Upper lobe of right lung (tissue), 1 donor: ENCODE measurements at places on chromosomes 12 and 14. TPM values are rescaled to one million over a fixed set of nuclear protein-coding genes. Genes with fewer than 3 reads are reported as not detected.

DNA sequence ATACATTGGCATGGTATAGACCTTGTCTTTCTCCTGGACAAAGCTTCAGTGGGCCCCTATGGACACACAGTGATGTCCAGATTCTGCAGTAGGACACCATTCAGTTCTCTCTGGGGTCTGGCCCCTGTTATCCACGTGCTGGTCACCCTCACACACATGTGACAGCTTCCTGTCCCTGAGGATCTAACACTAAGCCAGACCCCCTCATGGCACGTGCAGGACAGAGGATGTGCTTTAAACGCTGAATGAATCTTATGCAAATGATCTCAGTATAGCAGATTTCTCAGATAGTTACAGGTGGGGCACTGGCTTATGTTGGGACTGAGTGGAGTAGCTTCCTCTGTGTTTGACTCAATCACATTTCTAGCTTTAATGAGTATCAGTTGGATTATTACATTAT is 33.7 kb downstream of the SLC24A4 start:
- H3K27ac ChIP-seq = no peak overlapping the region
- no peaks in the 10 kb centered on the region for H3K27me3 ChIP-seq
- H3K4me3 ChIP-seq = no peak overlapping the region
- no peaks in the 10 kb centered on the region for H3K36me3 ChIP-seq

Gene WNT1
- total RNA-seq = not detected

- no peaks in the 10 kb centered on the region for H3K4me1 ChIP-seq
- no peak for DNase-seq
- no peak overlapping the region for H3K4me3 ChIP-seq
- H3K27me3 ChIP-seq = no peaks in the 10 kb centered on the region
These were observed 186.3 kb downstream of the DACT1 start for GRCh38 chr14:58824106-58824505.

- no peak for DNase-seq
- no peaks in the 10 kb centered on the region for H3K36me3 ChIP-seq
- no peaks in the 10 kb centered on the region for H3K4me1 ChIP-seq
- no peaks in the 10 kb centered on the region for H3K27me3 ChIP-seq
- no peak overlapping the region for H3K27ac ChIP-seq
These were observed 13.4 kb upstream of the SMOC1 start for GRCh38 chr14:69865701-69866365.

Gene C12orf76
- total RNA-seq = 25.0 TPM
